ENCODE measurements at places on chromosomes 5 and 9.
A peak's percentile ranks its signal among the peaks of the same experiment; 100 is the strongest.

- DNase-seq = no peak
- H3K36me3 ChIP-seq = no peaks in the 10 kb centered on the region
- no peaks in the 10 kb centered on the region for H3K4me1 ChIP-seq
- no peaks in the 10 kb centered on the region for H3K27me3 ChIP-seq
Measured at GRCh38 chr5:105218018-105218417, 1655.4 kb upstream of the NUDT12 start.

DNA sequence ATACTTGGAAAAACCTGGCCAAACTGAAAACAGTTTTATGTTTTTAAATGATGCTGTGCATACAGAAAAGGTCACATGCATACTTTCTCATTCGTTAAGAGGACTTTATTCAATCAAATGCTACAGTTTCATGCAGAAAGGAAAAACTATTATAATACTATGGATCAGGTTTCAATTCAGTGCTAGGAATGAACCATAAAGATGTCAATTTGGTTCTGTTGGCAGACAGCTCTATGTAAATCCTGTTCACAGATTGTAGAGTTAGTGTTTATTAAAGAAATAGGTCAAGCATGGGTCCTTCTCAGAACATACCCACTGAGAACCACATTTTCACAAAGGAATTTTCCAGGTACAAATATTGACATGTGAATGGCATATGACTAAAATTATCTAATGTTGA, 57.1 kb downstream of the RETREG1 start:
- H3K36me3 ChIP-seq = no peaks in the 10 kb centered on the region
- no peak for DNase-seq
- no peak overlapping the region for H3K27ac ChIP-seq
- H3K27me3 ChIP-seq = no peaks in the 10 kb centered on the region
- H3K4me3 ChIP-seq = no peak overlapping the region
- no peaks in the 10 kb centered on the region for H3K4me1 ChIP-seq

GRCh38 chr5:88660264-88660946, 222.6 kb downstream of the MEF2C start:
- no peaks in the 10 kb centered on the region for H3K36me3 ChIP-seq
- peak overlapping the region; percentile 78 for H3K27ac ChIP-seq
- peaks cover 32% of the 10 kb centered on the region for H3K4me1 ChIP-seq
- H3K4me3 ChIP-seq = peak overlapping the region; percentile 67
- peak; percentile 90 for DNase-seq

DNA sequence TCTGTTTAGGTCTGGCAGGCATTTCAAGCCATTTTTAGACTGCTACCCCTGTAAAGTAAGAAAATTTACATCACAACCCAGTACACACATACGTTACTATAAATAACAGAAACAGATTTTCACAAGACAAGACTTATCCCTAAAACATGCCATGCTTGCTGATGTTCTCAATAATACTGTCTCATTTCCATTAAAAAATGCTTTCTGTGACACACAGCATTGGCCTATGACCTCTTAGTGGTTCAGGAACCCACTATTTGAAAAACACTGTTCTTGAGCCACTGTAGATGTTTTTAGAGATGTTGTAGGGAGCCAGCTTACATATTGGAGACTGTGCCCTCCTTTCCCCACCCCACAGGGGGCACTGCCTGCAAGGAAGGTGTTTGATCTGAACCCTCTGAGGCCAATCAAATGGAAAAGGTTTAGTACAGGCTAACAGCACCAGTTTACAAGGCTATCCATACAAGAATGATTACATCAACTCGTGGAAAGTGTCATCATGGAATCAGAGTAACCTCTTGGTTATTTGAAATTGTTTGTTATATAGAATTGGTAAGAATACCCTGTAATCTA, 30.8 kb downstream of the ZSWIM6 start:
- H3K27me3 ChIP-seq = no peaks in the 10 kb centered on the region
- H3K4me1 ChIP-seq = peaks cover 13% of the 10 kb centered on the region
- no peak for DNase-seq
- H3K4me3 ChIP-seq = no peak overlapping the region
- H3K27ac ChIP-seq = no peak overlapping the region
- H3K36me3 ChIP-seq = no peaks in the 10 kb centered on the region

- peaks cover 3% of the 10 kb centered on the region for H3K27me3 ChIP-seq
- no peak overlapping the region for H3K4me3 ChIP-seq
- no peaks in the 10 kb centered on the region for H3K36me3 ChIP-seq
- H3K27ac ChIP-seq = no peak overlapping the region
- H3K4me1 ChIP-seq = no peaks in the 10 kb centered on the region
Measured at GRCh38 chr5:53820802-53821171, 260.3 kb downstream of the NDUFS4 start.

GRCh38 chr9:117304549-117304948, 110.3 kb downstream of the ASTN2 start:
- no peak overlapping the region for H3K27ac ChIP-seq
- H3K4me3 ChIP-seq = no peak overlapping the region
- H3K27me3 ChIP-seq = no peaks in the 10 kb centered on the region
- no peak for DNase-seq
- H3K4me1 ChIP-seq = no peaks in the 10 kb centered on the region
- no peaks in the 10 kb centered on the region for H3K36me3 ChIP-seq

GRCh38 chr5:113678924-113679575, 165.6 kb downstream of the YTHDC2 start:
- no peaks in the 10 kb centered on the region for H3K4me1 ChIP-seq
- H3K27ac ChIP-seq = no peak overlapping the region
- H3K27me3 ChIP-seq = no peaks in the 10 kb centered on the region
- peak; percentile 16 for DNase-seq
- no peaks in the 10 kb centered on the region for H3K36me3 ChIP-seq

- DNase-seq = peak; percentile 49
- H3K27ac ChIP-seq = peak overlapping the region; percentile 85
- peaks cover 34% of the 10 kb centered on the region for H3K4me1 ChIP-seq
- H3K4me3 ChIP-seq = peak overlapping the region; percentile 15
- H3K36me3 ChIP-seq = no peaks in the 10 kb centered on the region
Measured at GRCh38 chr5:136811086-136811485, 445.7 kb upstream of the TRPC7 start.

- H3K4me3 ChIP-seq = no peak overlapping the region
- peak; percentile 52 for DNase-seq
- no peak overlapping the region for H3K27ac ChIP-seq
- H3K4me1 ChIP-seq = peaks cover 8% of the 10 kb centered on the region
Measured at GRCh38 chr9:36597412-36598178, 24.9 kb downstream of the MELK start.

- peak; percentile 34 for DNase-seq
- no peak overlapping the region for H3K4me3 ChIP-seq
- H3K27ac ChIP-seq = no peak overlapping the region
- H3K4me1 ChIP-seq = no peaks in the 10 kb centered on the region
- H3K36me3 ChIP-seq = no peaks in the 10 kb centered on the region
Measured at GRCh38 chr5:125685771-125686170, 737.4 kb upstream of the GRAMD2B start.

Measured in astrocyte (in vitro differentiated cells and primary cell).